ENCODE measurements at places on chromosomes 1 and 21.

- DNase-seq = no peak
Measured at GRCh38 chr1:50974618-50974935, 4.5 kb downstream of the CDKN2C start.

- DNase-seq = no peak
Measured at GRCh38 chr1:9690440-9691107, 39.0 kb downstream of the PIK3CD start.

GRCh38 chr1:151282883-151283725 lies 1.0 kb downstream of the ZNF687 start:
- no peak for DNase-seq

DNA sequence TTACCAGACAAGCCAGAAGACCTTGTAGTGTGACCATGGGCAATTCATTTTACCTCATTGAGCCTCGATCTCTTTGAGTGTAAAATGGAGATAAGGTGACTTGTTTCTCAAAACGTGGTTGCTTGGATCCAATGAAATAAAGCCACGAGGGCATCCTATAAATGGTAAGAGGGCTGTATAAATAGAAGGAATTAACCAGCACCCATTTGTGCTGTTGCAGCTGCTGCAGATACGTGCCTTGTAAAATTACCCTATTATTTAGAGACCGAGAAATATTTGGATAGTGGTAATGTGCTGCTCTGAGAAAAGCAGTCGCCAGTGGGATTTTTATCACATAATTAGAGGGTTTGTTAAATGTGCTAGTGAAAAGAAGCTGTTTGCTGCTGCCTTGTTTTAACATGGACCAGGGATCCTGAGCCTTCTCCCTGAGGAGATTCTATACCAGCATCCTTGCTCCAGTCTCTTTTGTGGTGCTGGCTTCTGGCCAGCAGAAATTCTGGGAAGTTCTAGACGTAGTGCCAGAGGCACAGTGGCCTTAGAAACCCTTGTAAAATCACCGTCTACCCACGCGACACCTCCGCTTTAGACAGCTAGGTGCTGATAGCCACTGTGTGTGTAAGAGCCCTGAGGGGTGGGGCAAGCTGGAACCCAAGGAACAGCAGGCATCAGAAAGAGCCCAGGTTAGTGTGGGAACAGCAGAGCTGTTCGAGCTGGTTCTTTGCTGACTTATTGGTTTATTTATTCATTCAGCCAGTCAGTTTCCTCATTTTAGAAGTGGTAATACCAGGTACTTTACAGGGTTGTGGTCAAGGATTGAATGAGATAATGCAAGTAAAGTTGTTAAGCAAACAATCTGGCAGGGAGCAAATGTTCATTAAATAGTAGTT lies 137.5 kb downstream of the NOS1AP start:
- DNase-seq = no peak

DNA sequence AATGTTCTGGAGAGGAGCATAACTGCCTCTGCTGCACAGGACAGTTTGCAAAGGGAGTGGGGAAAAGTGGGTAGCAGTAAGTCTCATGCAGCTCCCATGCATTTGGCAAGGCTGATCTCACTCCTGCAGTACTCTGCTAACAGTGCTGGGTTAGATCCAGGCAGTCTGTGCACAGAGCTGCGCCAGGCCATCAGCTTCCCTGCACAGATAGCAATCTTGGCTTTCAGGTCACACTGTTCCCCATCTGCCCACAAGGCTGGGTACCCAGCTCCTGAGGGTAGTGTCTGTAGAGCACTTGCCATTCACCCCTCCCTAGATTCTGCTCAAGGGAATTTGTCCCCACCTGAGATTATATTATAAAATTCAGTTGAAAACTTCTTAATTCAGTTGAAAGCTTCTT lies 72.1 kb downstream of the SH3BGR start:
- DNase-seq = no peak

DNA sequence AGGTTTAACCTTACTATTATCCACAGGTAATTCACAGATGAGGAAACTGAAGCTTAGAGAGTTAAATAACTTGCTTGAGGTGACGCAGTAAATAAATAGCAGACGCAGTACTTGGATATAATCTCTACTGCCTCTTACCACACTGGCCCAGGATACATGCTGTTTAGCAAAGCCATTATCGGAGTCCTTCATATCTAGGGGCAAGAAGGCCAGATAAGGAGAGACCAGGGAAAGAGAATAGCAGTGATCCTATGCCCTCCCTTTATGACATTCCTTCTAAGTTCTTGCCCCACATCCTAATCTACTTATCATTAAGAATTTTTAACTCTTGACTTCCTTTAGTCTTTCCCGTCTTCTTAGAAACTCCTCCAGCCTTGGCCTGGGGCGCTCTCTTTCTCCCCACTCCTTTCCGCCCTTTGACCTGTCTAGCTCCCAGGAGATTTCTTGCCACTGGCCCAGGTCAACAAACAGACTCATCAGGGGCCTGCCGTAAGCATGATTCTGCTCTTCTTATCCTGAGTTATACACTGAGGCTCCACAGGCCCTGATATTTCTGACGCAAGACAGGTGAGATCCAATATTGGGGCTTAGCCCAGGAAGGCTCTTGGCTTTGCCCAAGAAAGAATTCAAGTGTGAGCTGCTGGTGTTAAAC lies 11.4 kb upstream of the SLAMF1 start:
- DNase-seq = no peak

- no peak for DNase-seq
Measured at GRCh38 chr1:39672551-39672947, 642 bp upstream of the NT5C1A start.

- DNase-seq = no peak
Measured at GRCh38 chr1:152511596-152511995, 993 bp downstream of the LCE5A start.

DNA sequence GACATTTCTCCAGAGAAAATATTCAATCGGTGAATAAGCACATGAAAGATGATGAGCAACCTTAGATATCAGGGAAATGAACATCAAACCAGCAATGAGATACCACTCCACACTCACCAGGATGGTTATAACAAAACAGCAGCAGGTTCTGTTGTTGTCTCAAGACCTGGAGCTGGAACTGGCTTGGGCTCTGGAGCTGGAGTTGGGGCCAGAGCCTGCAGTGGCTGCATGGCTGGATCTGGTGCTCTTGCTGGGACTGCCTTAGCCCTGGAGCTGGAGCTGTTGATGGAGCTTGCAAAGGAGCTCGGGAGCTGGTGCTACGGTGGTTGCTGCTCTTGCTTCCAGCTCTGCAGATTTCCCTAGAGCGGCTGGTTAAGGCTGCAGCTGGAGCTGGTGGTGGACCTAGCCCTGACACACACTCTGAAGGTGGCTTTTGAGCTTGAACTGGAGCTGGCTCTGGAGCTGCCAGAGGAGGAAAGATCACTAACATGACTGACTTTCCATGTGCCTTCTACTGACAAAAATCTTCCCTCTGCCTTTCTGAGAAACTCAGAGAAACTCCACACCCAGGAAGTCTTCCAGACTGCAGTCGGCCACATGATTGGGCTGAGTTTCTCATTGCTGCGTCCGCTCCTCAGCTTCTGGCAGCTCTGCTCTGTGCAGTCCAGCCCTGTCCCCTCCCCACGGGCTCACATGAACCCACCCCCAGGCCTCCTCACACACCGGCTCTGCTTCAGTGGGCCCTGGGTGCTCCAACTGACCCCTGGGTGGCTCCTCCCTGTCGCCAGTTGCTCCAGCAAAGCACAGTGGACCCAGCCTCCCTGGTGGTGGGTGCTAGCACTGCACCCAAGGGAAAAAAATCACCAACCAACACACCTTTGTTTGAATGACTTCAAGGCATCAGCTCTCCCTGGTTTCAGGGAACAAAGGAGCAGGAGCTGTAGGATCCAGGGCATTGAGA lies 139.1 kb upstream of the FMN2 start:
- no peak for DNase-seq

DNA sequence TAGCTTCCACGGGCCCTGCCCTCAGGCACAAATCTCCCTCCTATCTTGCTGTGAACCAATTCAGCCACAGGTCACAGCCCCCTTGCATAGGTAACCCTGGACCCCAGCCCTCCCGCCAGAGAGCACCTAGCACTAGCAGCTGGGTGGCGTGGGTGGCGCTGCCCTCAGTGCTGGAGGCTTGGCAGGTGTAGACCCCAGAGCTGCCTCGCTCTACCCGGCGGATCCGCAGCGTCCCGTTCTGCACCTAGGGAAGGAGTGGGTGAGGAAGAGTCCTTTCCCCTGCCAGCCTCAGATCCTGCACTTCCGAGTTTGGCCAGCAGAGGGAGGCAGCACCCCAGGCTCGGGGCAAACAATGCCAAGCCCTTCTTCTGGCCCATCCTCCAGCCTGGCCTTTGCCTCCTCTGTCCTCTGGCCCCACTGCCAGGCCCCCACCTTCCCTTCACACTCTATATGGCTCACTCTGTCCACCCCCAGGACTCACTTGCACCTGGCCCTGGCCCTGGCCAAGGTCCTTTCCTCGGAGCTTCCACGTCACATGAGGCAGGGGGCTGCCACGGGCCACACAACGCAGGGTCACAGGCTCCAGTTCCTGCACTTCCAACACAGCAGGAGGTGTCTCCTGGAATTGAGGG lies 9.0 kb downstream of the IGSF9 start:
- peak; percentile 80 for DNase-seq

- no peak for DNase-seq
Measured at GRCh38 chr1:18628511-18628910, 2.1 kb upstream of the PAX7 start.

GRCh38 chr1:168304865-168305264 lies 24.2 kb downstream of the TBX19 start:
- DNase-seq = no peak

GRCh38 chr1:218383051-218383450 lies 37.9 kb downstream of the TGFB2 start:
- DNase-seq = no peak

DNA sequence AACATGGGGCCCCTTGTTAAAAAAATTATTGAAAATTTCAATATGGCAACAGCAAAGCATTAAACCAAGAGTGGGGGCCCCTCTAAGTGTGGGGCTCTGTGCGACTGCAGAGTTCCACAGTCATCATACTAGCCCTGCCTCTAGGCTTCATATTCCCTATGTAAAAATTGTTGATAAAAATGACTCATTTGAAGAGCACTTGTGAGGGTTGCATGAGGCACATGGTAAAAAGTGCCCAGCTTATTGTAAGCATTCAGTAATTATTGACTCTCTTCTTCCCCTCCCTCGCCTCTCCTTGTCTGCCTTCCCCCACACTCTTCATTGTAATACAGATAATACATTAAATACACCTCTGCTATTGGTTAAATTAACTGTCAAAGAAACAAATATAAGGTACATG lies 86.7 kb upstream of the PTBP2 start:
- DNase-seq = no peak

- no peak for DNase-seq
Measured at GRCh38 chr21:36804874-36805611, 106.1 kb downstream of the SIM2 start.

DNA sequence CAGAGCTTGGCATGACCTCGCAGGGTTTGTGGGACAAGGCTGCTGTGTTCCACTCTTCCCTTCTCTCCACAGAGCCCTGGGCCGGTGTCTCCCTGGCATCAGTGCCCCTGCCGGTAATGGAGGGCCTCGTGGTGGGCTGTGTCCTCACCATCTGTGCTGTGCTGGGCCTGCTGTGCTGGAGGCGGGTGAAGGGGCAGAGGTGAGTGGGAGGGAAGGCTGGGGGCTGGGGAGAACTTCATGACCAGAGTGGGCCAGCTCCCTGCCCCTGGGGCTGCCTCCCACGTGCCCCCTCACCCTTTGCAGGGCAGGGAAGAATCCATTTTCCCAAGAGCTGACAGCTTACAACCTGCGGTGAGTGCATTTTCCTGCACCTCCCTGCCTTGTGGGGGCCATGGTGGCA lies 12.0 kb upstream of the LGR6 start:
- no peak for DNase-seq

DNA sequence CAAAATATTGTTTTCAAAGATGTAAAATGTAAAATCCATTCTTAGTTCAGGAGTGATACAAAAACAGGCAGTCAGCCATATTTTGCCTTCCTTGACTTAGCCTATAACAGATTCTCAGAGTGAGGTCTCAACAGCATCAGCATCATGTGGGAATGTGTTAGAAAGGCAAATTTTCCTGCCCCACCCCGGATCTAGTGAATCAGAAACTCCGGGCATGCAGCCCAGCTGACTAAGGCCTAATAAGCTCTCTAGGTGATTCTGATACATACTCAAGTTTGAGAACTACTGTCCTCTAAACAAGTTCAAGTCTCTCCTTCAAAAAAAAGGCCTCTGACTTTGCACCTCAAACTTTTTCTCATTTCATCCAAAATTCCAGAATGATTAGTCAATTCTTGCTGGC lies 46.9 kb upstream of the PRRC2C start:
- no peak for DNase-seq

DNA sequence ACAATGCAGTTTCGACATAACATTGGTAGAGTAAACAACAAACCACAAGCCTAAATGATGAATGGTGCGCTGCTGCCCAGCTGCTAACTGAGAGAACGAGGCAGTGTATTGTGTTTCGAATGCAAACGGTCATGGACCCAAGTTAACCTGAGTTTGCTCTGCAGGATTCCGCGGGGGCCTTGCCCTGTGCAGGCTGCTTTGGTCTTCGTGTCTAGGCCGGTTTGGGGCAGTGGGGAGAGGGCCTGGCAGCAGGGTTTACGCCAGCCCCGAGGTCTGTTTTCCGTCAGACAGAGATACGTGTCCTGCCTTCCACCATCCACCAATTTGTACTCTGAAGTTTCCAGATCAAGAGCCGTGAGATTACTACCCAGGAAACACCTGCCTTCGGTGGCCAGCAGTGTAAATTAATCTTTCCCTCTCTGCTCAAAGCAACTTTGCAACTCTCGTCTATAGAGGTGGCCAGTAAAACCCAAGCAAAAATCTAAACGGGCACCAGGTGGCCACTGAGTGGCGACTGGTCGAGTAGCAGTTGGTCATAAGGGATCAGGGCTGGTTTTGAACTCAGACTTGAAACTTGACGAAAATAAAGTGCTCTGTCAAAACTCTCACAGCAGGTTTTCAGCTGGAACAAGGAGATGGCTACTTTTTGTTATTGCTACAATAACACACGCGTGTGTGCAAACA lies 6.3 kb upstream of the PRDM15 start:
- no peak for DNase-seq

- DNase-seq = no peak
Measured at GRCh38 chr1:171754353-171754705, 12.5 kb upstream of the VAMP4 start.

GRCh38 chr1:224564454-224565084 lies 51.5 kb upstream of the CNIH3 start:
- no peak for DNase-seq

- no peak for DNase-seq
Measured at GRCh38 chr1:8154621-8155052, 128.5 kb upstream of the ERRFI1 start.
